ENCODE measurements at places on chromosomes 2 and 18.

DNA sequence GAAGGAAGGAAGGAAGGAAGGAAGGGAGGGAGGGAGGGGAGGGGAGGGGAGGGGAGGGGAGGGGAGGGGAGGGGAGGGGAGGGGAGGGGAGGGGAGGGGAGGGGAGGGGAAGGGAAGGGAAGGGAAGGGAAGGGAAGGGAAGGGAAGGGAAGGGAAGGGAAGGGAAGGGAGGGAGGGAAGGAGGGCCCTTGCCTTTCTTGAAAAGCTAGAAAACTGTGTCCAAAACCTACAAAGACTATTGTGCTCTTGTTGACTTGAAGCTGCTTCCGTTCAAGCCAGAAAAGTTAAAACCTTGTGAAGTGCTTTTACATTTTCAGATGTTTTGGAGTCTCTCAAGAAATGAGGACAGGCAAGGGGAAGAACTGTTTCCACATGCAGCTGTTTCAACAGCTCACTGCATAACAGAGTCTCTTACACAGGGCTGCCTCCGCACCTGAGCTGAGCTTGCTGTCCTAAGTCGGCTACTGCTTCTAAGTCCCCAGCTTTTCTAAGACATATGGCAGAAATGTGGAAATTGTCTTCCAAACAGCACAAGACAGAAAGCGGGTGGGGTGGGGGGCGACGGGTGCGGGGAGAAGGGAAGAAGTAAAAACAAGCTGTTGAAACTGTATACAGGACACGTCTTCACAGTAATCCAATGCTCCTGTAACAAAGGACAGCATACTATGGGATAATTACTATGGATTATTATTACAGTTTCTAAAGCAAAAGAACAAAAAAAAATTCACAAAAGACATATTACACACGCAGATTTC lies 46.1 kb downstream of the BCL11A start:
- H3K27me3 ChIP-seq, result no peaks in the 10 kb centered on the region
- H3K4me1 ChIP-seq, result peaks cover 14% of the 10 kb centered on the region
- DNase-seq, result no peak
- no peak overlapping the region for H3K27ac ChIP-seq

DNA sequence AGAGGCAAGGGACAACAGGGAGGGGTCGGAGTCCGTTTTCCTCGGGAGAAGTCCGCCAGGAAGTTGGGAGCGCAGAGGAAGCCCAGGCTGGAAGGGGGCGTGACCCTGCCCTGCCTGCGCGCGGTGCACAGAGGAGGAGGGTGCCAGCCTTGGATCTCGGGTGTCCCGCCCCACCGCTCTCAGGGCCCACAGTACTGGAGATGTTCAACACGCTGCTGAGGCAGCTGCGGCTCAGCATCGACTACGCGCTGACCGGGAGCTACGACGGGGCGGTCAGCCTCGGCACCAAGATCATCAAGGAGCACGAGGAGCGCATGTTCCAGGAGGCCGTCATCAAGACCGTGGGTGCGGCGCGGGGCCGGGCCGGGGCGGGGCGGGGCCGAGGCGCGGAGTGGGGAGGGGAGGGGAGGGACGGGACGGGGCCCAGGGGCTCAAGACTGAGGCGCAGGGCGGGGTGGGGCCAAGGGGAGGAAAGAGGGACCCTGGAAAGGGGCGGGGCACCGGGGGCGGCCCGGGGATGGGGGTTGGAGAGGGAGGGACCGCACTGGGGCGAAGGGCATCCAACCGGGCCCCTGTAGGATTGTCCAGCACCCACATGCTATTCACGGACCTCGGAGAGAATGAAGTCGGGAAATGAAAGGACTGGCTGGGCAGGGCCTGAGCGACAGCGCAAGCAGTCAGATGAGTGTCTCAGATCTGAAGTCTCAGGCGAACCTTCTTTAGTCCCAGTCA lies 36.6 kb downstream of the POMC start:
- no peak for DNase-seq
- peaks cover 8% of the 10 kb centered on the region for H3K4me1 ChIP-seq
- H3K36me3 ChIP-seq, result no peaks in the 10 kb centered on the region
- no peaks in the 10 kb centered on the region for H3K27me3 ChIP-seq

DNA sequence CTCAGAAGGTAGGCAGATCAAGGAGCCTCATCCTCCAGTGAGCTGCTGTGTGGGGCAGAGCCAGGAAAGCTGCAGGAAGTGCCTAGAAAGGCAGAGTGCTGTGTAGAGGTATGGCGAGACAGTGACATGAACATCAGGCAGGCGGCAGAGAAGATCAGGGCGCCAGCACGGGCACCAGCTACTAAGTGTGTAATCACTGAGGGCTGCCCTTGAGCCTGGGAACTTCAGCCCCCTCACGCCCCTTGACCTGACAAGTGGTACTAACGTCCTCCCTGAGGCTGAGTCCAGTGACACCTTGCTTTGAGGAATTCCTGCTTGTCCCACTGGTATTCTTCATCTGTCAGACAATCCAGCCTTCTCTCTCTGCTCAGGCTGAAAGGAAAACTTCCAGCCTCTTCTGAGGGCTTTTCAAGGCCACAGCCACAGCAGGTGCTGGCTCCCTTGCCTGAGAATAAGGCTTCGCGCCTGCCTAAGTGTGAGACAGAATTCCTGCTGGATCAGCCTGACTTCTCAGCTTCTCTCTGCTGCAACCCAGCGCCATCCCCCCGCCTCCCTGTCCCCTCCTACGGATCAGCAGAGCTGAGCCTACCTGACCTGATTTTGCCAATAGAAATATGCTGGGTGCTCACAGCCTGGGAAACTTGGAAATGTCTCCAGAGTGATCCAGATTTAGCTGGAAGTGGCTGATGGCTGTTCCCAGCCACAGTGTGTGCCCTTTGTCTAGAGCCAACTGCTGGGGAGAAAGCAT lies 148.0 kb downstream of the SMAD7 start:
- no peak overlapping the region for H3K27ac ChIP-seq
- H3K27me3 ChIP-seq, result no peaks in the 10 kb centered on the region
- no peak overlapping the region for H3K4me3 ChIP-seq
- H3K36me3 ChIP-seq, result peaks cover 19% of the 10 kb centered on the region

DNA sequence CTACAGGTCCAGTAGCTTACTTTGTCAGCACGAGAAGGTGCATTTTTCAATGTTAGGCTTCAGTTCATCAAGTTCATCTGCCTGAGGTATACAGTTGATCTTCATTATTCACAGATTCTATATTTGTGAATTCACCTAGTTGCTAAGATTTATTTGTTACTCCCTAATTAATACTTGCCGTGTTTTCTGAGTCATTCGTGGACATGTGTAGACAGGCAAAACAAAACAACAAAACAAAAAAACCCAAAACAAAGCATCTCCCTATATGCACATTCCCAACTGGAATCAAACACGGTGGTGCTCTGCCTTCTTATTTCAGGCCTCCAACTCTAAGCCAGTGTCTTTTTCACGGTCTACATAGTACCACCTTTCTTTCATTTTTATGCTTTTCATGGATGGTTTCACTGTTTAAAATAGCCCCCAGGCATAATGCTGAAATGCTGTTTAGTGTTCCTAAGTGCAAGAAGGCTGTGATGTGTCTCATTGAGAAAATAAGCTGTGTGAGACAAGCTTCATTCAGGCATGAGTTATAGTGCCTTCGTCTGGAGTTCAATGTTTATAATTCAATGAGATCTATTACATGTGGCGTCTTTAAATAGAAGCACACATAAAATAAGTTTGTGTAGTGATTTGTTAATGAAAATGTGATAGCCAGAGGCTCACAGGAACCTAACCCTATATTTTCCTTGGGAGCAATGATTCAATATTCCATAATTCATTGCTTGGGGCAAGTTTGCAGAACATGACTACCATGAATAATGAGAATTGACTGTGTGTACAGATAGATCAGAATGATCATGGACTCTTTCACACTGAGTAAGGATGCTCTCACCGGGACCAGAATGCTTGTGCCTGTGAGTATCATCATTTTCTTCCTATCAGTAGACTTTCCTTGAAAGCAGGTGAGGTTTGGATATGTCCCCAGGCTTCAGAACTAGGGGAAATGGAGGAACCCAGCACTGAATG lies 24.6 kb downstream of the ITGB6 start:
- no peaks in the 10 kb centered on the region for H3K27me3 ChIP-seq
- H3K4me1 ChIP-seq, result peaks cover 7% of the 10 kb centered on the region
- H3K27ac ChIP-seq, result no peak overlapping the region
- no peak for DNase-seq
- no peak overlapping the region for H3K4me3 ChIP-seq
